ENCODE measurements at places on chromosomes 11 and 22. TPM values are rescaled to one million over a fixed set of nuclear protein-coding genes. Genes with fewer than 3 reads are reported as not detected.

DNA sequence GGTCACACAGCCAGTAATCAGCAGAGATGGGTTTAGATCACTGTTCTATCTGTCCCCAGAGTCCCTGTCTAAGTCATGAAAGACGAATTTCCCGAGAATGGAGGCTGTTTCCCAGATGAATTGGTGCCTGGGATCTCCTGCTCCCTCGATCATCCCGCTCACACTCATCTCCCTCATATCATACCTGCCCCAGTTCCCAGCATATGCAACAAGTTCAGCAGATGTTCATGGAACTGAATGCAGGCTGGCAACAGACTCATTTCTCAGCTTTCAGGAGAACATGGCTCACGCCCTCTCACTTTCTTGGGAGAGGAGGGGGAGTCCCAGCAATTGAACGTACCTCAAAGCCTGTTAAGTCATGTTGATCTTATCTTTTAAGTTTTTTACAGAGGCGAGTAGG, 22.1 kb downstream of the CD6 start:
- H3K4me1 ChIP-seq = no peaks in the 10 kb centered on the region
- no peaks in the 10 kb centered on the region for H3K27me3 ChIP-seq
- no peaks in the 10 kb centered on the region for H3K36me3 ChIP-seq
- DNase-seq = no peak
- H3K27ac ChIP-seq = no peak overlapping the region
- no peak overlapping the region for H3K4me3 ChIP-seq

DNA sequence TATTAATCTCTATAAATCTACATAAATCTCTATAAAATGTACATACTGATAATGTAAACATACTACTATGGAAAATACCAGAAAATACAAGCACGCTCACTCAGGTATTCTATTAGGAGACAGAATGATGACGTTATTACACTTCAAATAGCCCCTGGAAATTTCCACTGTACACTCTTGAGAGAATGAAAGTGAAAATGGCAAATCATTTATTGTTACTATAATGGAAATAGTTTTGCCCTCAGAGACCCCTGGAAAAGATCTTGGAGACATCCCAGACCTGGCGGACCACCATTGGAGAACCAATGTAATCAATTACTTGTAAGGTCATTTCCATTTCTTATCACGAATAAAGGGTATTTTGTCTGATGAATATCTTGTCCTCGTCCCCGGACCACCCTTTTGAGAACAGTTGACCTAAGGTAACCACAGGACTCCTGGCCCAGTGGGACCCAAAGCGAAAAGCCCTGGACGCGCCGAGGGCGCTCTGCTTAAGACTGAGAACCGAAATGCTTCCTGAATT, 509 bp upstream of the PRRG4 start:
- peak overlapping the region; percentile 77 for H3K4me3 ChIP-seq
- no peaks in the 10 kb centered on the region for H3K36me3 ChIP-seq
- H3K4me1 ChIP-seq = no peaks in the 10 kb centered on the region
- H3K27me3 ChIP-seq = no peaks in the 10 kb centered on the region
- peak overlapping the region; percentile 95 for H3K27ac ChIP-seq

DNA sequence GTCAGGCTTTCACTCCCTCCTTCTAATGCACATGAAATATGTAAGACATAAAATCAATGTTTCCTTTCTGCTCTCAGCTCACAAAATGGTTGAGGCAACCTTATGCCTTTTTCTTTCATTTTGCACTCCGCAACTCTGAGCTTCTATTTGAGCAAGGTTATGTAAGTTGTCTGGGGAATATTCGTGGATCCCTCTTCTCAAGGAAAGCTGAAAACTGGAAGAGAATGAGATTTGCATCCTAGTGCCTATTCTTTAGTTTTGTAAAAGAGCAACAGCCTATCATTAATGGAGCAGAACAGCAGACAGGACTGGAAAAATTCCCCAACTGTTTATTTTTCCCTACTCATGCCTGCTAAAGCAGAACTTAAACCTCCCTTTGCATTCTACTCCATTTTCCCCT, 141.7 kb downstream of the FAM76B start:
- no peak for DNase-seq
- H3K4me3 ChIP-seq = no peak overlapping the region
- H3K27me3 ChIP-seq = no peaks in the 10 kb centered on the region
- no peaks in the 10 kb centered on the region for H3K36me3 ChIP-seq
- peak overlapping the region; percentile 40 for H3K27ac ChIP-seq

DNA sequence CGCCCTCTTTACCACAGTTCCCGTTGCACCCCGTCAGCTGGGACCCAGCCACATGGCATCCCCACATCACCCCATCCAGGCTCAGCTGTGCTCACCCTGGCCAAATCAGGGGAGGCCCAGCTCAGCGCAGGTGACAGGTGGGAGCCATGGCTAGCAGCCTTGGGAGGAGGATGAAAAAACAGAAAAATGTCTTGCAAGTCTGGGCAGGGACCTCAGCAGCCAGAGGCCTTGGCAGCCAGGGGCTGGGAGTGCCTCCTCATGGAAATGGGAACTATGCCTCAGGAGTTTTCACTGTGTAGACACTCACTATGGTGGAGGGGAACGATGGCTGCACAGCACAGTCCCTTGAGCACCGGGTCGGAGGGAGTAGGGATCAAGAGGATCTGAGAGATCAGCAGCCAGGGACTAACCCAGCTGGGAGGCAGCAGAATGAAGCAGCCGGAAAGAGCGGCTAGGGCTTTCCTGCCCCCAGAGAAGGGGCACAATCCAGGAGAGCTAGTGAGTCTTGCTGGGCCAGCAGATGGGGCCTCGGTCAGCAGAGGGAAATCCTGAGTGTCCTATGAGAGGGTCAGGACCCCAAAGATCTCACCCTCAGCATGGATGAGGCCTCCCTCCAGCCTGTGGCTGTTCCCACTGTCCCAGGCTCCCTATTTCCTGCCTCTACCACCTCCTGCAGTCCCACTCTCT, 6.2 kb upstream of the FTH1 start:
- H3K4me1 ChIP-seq = peaks cover 6% of the 10 kb centered on the region
- peak overlapping the region; percentile 86 for H3K27ac ChIP-seq
- no peaks in the 10 kb centered on the region for H3K36me3 ChIP-seq
- H3K4me3 ChIP-seq = peak overlapping the region; percentile 21
- no peaks in the 10 kb centered on the region for H3K27me3 ChIP-seq

DNA sequence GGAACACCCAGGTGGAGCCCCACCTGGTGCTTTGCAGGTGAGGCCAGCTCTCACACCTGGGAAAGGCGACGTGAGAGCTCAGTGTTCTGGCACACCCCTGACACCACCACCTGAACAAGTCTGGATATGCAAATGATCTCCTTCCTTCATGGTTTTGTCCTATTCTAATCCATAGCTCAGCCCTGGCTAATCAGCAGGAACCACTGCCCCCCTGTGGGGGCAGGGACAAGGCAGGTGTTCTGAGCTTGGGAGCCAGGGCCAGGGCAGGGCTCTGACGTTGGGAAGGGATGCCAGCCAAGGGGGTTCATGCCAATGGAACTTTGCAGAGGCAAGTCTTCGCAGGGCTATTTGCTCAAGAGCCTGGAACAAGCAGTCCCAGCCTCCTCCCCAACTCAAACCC, 144.2 kb downstream of the TRIM29 start:
- no peaks in the 10 kb centered on the region for H3K36me3 ChIP-seq
- no peak overlapping the region for H3K27ac ChIP-seq
- H3K4me1 ChIP-seq = no peaks in the 10 kb centered on the region
- no peak for DNase-seq
- H3K4me3 ChIP-seq = no peak overlapping the region
- H3K27me3 ChIP-seq = no peaks in the 10 kb centered on the region

DNA sequence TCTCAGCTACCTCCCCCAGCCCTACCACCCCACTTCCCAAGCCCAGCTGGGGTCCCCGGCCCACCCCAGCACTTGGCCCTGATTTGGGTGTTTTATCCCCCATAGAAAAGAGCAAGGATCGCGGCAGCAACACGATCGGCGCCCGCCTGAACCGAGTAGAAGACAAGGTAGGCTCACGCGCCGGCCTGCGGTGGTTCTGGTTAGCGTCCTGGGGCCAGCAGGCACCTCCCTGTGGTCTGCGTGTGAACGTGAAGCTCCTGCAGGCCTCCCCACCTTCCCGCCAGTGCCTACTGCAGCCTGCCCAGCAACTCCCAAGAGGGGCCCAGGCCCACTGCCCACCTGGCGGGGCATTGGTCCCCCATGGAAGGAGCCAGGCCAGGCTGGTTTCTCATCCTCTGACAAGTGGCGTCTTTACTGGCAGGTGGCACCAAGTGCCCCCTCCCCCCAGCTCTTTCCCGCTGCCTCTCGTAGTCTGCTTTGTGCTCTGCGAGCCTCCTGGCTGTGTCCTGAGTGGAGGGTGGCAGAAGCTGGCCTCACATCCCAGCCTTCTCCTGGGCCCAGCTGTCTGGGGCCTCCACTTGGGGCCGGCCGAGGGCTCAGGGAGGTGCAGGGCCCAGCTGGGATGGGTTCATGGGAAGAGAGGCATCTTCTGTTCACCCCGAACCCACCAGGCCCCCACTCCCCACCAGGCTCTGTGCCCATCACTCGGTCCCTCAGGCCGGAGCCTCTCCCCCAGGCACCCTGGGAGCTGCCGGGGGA, 78.3 kb upstream of the KCNQ1OT1 start:
- H3K4me3 ChIP-seq = no peak overlapping the region
- H3K27me3 ChIP-seq = no peaks in the 10 kb centered on the region
- DNase-seq = peak; percentile 46

GRCh38 chr11:39304586-39304985, 2154.9 kb downstream of the LRRC4C start:
- H3K27ac ChIP-seq = no peak overlapping the region
- H3K4me3 ChIP-seq = no peak overlapping the region
- no peaks in the 10 kb centered on the region for H3K27me3 ChIP-seq
- no peaks in the 10 kb centered on the region for H3K4me1 ChIP-seq
- H3K36me3 ChIP-seq = no peaks in the 10 kb centered on the region

The ARHGEF17 gene
- 5.5 TPM for total RNA-seq

The ME3 gene
- 3.9 TPM for total RNA-seq

The CHRM4 gene
- not detected for total RNA-seq

The NADSYN1 gene
- total RNA-seq = 35.3 TPM

The NOX4 gene
- not detected for total RNA-seq

The PAMR1 gene
- 4.2 TPM for total RNA-seq

The RAB36 gene
- total RNA-seq = 0.65 TPM

The CACNA1I gene
- total RNA-seq = not detected

The LUZP2 gene
- not detected for total RNA-seq

The PHF21A gene
- total RNA-seq = 11.6 TPM

Data from right lobe of liver (tissue), 6 donors.